Osteocyte (in vitro differentiated cells): ENCODE measurements at places on chromosomes 16 and 17.

- no peak overlapping the region for H3K4me3 ChIP-seq
- DNase-seq, result no peak
- H3K4me1 ChIP-seq, result no peaks in the 10 kb centered on the region
- H3K27me3 ChIP-seq, result no peaks in the 10 kb centered on the region
- no peaks in the 10 kb centered on the region for H3K36me3 ChIP-seq
Measured at GRCh38 chr16:17561056-17561455, 90.3 kb upstream of the XYLT1 start.

GRCh38 chr17:39009581-39010001 lies 42.4 kb upstream of the FBXO47 start:
- H3K4me1 ChIP-seq, result peaks cover 7% of the 10 kb centered on the region
- H3K27me3 ChIP-seq, result no peaks in the 10 kb centered on the region
- H3K27ac ChIP-seq, result no peak overlapping the region
- H3K4me3 ChIP-seq, result no peak overlapping the region
- no peak for DNase-seq

DNA sequence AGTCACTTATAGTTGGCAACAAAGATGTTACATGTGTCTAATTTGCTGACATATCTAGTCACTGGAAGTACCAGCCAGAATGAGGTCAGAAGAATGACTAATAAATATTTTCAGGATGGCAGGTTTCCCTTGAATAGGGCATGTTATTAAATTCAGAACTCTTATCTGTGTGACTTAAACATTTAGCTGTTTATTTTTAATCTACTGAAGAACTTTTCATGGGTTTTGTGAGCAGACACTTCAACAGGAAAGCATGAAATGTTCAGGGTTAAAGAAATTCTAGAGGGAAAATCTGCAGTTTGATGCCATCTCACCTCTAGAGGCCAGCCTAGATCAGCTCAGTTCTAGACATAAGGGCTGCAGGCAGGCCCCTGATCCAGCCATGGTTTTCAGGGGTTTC lies 13.2 kb downstream of the JPT2 start:
- H3K27ac ChIP-seq, result peak overlapping the region; percentile 38
- peaks cover 7% of the 10 kb centered on the region for H3K4me1 ChIP-seq
- no peak overlapping the region for H3K4me3 ChIP-seq
- peaks cover 37% of the 10 kb centered on the region for H3K36me3 ChIP-seq
- no peak for DNase-seq
- H3K27me3 ChIP-seq, result no peaks in the 10 kb centered on the region

GRCh38 chr16:78258375-78259065 lies 159.1 kb downstream of the WWOX start:
- H3K36me3 ChIP-seq, result peaks cover 3% of the 10 kb centered on the region
- no peaks in the 10 kb centered on the region for H3K27me3 ChIP-seq
- H3K27ac ChIP-seq, result peak overlapping the region; percentile 67
- H3K4me1 ChIP-seq, result peaks cover 55% of the 10 kb centered on the region
- H3K4me3 ChIP-seq, result no peak overlapping the region

GRCh38 chr17:37702598-37702997 lies 42.3 kb downstream of the HNF1B start:
- DNase-seq, result no peak
- H3K27me3 ChIP-seq, result no peaks in the 10 kb centered on the region
- peak overlapping the region; percentile 44 for H3K27ac ChIP-seq
- H3K4me1 ChIP-seq, result peaks cover 20% of the 10 kb centered on the region
- peaks cover 2% of the 10 kb centered on the region for H3K36me3 ChIP-seq

GRCh38 chr16:11102523-11102898 lies 153.5 kb downstream of the SOCS1 start:
- no peaks in the 10 kb centered on the region for H3K27me3 ChIP-seq
- no peak for DNase-seq
- H3K4me1 ChIP-seq, result peaks cover 35% of the 10 kb centered on the region
- no peak overlapping the region for H3K27ac ChIP-seq
- H3K36me3 ChIP-seq, result peaks cover 3% of the 10 kb centered on the region
- no peak overlapping the region for H3K4me3 ChIP-seq

- no peaks in the 10 kb centered on the region for H3K36me3 ChIP-seq
- H3K4me3 ChIP-seq, result no peak overlapping the region
- DNase-seq, result no peak
- no peaks in the 10 kb centered on the region for H3K27me3 ChIP-seq
- H3K4me1 ChIP-seq, result peaks cover 75% of the 10 kb centered on the region
Measured at GRCh38 chr17:81406117-81406953, 11.1 kb downstream of the BAHCC1 start.

DNA sequence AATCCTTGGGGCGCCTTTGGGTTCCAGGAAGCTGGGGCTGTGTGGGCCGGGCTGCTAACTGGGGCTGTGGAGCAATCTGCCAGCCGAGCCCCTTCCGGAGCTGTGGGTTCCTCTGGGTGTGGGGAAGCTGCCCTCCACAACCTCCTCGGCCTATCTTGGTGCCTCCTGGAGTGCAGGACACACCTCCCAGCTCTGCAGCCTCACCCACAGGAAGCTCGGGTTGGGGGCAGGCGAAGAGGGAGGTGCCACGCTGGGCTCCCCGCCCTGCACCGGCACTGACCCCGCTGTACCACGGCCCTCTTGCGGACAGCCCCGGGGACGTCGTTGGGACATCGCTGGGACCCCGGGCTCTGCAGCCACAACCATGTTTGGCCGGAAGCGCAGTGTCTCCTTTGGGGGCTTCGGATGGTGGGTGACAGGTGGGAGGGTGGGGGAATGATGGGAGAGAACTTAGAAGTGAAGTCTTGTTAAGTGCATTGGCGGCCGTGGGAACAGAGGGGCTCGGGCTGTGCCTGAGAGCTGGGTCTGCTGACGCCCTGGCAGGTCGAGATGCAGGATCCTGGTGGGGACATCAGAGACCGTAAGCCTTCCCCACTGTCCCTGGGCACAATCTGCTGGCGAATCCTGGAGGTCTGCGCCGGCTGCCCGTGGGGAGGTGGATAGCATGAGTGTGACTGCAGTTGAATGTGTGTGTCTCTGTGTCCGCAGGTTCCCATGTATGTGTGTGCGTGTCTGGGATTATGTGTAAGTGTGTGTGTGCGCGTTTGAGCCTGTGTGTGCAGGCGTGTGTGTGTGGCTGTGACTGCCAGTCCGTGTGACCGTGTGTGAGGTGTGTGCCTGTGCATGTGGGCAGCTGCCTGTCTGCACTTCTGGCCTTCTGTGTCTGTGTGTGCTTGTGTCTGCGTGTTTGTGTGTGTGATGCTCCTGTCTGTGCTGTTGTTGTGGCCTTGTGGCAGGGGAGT lies at the start of gene RAP1GAP2:
RAP1GAP2 (plus strand) TSS at position 275 of the 962 bp plus-strand sequence; CDS start at position 365, 90 bp downstream.
- peaks cover 21% of the 10 kb centered on the region for H3K27me3 ChIP-seq
- no peak within 1 kb of the TSS for H3K4me3 ChIP-seq
- no peak within 1 kb of the TSS for H3K27ac ChIP-seq
- no peaks in the 10 kb centered on the region for H3K4me1 ChIP-seq
- no peaks in the 10 kb centered on the region for H3K36me3 ChIP-seq
- no peak for DNase-seq

DNA sequence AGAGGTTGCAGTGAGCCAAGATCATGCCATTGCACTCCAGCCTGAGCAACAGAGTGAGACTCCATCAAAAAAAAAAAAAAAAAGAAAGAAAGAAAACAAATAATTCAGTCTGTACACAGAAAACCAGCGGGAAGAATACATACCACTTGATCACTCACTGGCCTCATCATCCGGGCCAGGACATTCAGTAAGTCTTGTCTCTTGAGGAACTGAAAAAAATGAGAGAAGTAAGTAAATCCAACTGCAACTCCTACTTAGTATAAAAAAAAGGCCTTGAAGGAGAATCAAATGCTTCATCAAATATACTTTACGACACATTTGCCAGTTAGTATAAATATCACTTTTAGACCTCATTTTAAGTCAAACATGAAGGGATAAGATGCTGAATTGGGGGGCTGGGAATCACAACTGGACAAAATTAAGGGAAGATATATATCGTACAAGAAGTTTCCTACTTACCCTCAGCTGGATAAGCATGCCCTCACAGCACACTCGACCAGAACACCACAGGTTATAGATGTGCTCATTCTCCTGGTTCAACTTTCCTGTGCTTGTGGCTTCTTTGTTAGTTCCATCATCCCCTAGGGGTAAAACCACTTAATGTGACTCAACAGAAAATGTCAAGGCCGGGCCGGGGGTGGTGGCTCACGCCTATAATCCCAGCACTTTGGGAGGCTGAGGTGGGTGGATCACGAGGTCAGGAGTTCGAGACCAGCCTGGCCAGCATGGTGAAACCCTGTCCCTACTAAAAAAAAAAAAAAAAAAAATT lies 12.4 kb downstream of the CCDC47 start:
- H3K27me3 ChIP-seq, result no peaks in the 10 kb centered on the region
- H3K4me1 ChIP-seq, result no peaks in the 10 kb centered on the region
- no peak overlapping the region for H3K27ac ChIP-seq
- DNase-seq, result no peak
- H3K36me3 ChIP-seq, result peaks cover 43% of the 10 kb centered on the region
- no peak overlapping the region for H3K4me3 ChIP-seq
